ENCODE measurements at places on chromosomes 2 and 18.

GRCh38 chr18:48300463-48300961 is 108.7 kb downstream of the ZBTB7C start:
- DNase-seq, result peak; percentile 4

DNA sequence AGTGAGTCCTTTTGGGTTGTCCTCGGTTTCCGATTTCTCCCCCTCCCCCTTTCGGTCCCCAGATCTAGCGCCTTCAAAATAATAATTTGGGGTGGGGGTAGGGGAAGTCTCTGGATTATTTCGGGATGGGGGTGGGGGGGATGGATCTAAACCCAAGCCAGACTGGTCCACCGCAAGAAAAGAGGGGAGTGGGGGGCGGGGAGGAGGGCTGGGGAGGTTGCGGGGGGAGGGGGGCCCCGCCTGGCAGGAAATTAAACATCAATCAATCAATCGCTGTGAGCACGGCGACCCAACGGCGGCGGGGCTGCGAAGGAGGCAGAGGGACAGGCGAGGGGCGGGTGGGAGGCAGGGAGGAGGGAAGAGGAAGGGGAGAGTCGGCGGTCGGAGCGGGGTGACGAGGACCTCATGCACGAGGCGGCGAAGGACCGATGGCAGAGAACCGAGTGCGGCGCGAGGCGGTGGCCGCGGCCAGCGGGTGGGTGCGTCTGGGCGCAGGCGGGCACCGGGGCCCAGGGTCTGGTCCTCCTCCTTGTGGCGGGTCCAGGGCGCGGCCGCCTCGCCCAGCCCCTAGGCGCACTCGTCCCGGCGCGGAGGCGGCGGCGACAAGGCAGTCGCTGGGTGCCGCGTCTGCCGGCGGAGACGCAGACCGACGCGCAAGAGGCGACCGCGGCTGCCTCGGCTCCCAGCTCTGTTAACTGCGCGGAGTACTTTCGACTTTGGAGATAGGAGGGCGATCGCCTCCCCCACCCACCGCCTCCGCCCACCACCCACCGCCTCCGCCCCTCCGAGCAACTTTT is 468 bp upstream of the SATB2 start:
- peak; percentile 76 for DNase-seq

- no peak for DNase-seq
Measured at GRCh38 chr2:230202430-230203109, 17.2 kb downstream of the SP110 start.

DNA sequence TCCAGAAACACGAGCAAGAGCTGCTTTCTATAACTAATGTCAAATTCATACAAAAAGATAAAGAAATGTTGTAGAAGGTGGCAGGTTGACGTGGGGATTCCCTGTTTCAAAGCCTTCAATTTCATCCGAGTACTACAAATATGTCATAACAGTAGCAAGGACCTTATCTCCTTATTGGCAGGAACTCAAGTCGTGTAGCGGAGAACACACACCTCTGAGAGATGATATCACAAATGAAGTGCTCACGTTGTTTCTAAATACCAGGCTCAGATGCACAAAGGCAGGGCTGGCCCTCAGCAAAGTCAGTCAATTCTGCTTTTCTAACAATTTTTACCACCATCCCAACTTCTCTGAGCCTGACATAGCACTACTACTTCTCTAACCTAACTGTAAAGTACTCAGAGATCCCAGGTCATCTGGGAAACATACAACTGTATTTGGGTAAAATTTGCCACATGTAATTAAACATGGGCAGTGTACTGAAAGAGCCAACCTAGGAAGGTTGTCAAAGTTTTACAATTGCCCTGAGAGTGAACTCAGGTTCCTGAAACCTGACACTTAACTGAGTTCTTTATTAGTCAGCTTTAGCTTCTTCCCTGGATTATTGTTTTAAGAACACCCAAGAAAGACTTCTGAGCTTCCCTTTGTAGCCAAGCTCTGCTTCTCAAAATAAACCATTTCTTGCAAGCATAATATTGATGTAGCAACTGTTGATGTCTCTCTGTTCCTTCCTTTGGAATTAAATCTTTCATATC is 813.7 kb upstream of the ACVR2A start:
- DNase-seq, result peak; percentile 70

GRCh38 chr2:237601453-237602116 is 11.1 kb upstream of the RAB17 start:
- DNase-seq, result no peak
